Heart left ventricle (tissue), 16 donors: ENCODE measurements at places on chromosomes 6 and 20. TPM values are rescaled to one million over a fixed set of nuclear protein-coding genes. Genes with fewer than 3 reads are reported as not detected.

GRCh38 chr6:2862712-2863181, 21.1 kb upstream of the SERPINB1 start:
- no peak for DNase-seq

DNA sequence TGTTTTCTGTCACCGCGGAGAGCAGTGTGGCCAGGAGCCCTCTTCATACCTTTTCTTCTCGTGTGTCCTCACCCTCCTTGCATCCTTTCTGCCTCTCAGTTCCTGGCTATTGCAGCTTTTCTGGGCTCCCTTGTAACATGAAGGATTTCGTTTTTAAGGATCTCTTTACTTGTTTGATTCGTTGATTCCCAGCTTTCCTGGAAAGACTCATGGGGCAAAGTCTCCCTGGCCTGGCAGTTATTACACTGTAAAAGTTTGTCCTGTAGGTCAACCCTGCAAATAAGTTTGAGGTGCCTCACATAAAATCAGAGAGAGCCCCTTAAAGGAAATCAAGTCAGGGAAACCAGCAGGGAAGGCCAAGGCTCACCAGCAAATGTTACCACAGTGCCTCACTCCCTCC, 70.1 kb downstream of the ISM1 start:
- DNase-seq, result no peak

DNA sequence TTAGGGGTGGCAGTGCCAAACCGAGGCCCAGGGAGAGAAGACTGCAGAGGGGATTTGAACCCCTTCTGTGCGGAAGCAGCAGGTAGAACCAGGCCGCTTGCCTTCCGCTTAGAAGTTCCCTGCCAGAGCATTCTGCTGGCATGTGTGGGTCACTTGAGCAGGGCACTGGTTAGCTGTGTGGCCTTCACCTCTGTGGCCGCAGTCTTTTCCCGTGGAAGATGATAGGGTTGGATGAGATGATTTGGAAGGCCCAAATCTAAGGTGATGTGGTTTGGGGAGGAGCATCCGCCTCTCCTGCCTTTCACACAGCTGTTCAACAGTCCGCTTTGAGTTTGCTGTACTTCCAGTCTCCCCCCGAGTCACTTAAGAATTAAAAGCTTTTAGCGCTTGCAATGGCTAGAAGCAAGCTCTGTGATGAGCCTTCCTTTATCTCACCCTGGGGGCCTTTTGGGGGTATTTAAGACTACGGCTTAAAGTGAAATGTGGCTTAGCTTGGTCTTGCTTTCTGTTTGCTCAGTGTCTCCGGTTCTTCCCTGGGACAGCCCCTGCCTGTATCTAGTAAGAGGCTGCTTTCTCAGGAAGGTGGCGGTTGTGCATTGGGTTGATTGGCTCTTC, 743 bp downstream of the CMTR1 start:
- no peak for DNase-seq

Gene PTK6
- not detected for total RNA-seq
